ENCODE measurements at places on chromosomes 3 and 15.

- DNase-seq: no peak
Measured at GRCh38 chr3:112027826-112028225, 6.7 kb upstream of the TMPRSS7 start.

DNA sequence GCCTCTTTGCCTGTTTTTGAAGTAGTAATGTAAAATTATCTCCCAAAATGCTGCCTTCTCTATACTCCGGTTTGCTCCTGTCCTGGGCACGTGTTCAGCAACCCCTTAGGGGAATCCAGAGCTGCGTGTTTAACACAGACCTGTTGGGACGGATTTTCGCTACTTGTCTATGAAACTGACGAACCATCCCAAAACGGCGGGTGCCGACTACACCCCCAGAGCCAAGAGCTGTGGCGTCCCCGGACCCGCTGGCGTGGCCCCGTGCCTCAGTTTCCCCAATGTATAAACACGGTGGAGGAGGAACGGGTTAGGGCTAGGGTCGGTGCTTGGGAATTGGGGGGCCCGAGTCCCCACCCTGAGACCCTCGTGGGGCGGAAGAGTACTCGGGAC is 473 bp downstream of the FHIT start:
- DNase-seq: peak; percentile 43

GRCh38 chr15:92033314-92033713 is 179.8 kb downstream of the SLCO3A1 start:
- DNase-seq: no peak

DNA sequence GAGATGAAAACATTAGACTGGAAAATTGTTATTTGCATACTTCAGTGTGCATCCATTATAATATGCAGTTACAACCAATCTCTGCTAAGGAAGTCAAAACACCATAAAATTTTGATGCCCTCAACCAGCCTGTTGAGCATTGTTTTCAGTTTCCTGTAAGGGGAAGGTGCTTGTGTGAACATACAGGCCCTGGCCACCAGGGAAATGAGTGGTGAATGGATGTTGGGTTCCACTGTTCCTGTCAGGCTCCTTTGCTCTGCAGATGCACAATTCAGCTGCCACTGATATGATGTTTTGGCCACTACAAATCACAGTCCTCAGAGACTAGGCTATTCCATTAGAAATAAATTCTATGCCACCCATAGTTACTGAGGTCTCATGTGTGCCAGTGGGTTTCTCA is 184.6 kb downstream of the SYNPR start:
- DNase-seq: no peak

DNA sequence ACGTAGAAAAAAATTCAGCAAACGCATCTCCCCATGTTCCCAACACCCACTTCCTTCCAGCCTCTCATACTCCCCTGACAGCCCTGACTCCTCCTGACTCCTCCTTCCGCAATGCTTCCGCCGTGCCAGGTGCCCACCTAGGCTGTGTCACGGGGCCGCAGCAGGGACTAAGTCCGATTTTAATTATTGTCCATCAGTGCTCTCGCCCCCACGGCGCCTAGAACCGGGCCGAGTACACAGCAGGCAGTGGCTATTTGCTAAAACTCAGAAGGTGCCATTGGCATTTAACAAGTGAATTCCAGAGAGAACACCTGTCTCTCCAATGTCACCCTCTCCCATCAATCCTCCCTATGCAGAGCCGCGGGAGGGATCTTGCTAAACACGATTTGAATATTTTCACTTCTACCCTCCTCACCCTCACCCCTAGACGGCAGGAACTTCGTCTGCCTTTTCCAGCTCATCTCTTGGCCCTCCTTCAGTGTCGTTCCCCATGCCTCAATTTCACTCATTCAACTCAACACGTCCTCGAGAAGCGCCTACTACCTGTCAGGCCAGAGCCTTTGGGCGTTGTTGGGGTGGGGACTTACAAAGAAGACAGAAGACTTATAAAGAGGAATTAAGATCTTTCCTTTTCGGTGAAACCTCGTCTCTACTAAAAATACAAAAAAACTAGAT is 11.5 kb upstream of the SHF start:
- peak; percentile 60 for DNase-seq

DNA sequence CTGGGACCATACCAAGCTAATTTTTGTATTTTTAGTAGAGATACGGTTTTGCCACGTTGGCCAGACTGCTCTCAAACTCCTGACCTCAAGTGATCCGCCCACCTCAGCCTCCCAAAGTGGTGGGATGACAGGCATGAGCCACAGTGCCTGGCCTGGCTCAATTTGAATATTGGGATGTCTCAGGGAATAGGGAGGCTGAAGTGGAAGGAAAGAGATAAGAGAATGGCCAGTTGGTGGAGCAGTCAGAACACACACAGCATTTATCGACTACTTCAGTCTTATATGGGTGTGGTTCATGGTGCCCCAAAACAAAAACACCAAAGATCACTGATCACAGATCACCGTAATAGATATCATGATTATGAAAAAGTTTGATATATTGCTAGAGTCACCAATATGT is 144.4 kb downstream of the GMNC start:
- no peak for DNase-seq

DNA sequence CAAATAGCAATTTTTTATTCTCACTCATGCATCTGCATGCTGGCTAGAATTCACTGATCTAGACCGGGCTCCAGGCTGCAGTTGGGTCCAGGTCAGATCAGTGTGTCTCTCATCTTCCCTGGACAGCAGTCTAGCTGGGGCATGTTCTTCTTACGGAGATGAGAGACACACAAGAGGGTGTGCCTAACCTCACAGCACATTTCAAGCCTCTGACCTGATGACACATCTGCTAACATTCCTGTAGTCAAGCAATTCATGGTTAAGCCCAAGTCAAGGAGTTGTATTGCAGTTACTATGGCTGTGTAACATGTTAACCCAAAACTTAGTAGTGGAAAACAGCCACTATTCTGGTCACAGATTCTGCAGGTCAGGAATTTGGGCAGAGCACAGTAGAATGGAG is 13.1 kb downstream of the BSN start:
- DNase-seq: no peak
